Stimulated activated CD4-positive, alpha-beta T cell treated with anti-CD3 and anti-CD28 coated beads, TNF-alpha, amount 100 ng/mL, for 24 hours (primary cell): ENCODE measurements at places on chromosomes 7 and 10.

DNA sequence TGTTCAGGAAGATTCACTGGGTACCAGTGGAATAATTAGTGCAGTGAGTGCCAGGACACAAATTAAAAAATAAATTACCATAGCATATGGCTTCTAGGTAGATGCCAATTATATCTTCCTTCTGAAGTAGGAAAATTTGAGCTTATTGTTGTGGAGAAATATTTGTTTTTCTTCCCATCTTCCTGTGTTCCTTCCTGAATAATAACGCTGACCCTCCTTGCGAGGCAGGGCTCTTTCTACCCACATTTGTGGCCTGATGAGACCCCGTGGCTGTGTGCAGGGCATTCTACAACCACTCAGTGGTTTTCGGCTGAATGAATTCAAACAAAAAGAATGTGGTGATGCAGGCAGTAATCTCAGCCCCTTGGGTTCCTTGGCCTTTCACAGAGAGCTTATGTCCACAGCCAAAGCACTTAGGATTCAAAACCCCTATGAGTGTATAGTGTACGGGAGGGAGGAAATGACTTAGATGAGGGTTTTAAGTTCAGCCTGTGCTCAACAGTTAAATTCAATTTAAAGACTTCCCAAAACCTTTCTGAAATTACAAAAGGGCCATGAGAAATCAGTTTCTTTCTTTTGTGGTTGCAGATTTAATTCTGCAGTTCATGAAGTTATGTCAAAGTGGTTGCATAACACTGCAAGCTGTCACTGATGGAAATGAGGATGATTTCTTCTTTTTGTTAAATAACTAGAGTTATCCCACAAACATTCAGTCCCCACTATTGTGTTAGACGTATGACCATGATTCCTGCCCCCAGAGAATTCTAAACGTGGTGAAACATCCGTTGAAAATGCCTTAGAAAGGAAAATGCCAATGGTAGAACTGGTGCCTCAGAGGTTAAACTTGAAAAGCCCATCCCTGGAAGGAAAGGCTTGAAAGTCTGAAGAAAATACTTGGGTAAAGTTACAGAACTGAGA lies 255.3 kb downstream of the FZD1 start:
- no peak for DNase-seq

GRCh38 chr10:59075576-59075975 lies 100.9 kb upstream of the PHYHIPL start:
- no peak for DNase-seq

DNA sequence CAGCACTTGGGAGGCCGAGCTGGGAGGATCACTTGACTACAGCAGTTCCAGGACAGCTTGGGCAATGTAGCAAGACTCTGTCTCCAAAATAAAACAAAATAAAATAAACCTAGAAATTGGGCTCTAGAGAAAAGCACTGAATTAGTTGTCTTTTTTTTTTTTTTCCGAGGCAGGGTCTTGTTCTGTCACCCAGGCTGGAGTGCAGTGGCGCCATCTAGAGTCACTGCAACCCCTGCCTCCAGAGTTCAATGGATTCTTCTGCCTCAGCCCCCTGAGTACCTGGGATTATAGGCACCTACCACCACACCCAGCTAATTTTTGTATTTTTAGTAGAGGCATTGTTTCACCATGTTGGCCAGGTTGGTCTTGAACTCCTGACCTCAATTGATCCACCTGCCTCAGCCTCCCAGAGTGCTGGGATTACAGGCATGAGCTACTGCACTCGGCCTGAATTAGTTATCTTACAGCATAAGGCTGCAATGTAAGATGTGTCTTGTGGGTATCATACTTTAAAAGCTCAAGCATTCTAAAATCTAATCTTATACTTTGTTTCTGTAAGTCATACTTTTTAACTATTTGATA lies 12.8 kb downstream of the MEIG1 start:
- DNase-seq = no peak

GRCh38 chr7:22387583-22387982 lies 30.6 kb upstream of the RAPGEF5 start:
- no peak for DNase-seq

DNA sequence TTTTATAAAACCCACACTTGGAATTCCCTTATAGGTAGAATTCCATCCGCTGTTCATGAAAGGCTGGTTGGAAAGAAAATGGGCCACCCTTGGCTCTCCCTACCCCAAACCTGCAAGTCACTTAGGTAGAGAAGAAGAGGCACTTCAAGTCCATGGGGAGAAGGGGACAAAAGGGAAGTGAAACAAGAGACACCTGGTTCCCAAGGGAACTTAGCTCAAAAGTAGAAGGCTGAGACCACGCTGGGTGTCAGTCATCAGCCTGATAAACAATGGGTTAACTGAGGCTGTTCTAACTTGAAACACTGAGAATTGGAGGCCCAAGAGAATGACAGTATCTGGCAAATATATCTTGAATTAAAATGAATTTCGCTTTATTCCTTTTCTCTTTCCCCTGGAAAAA lies 330.8 kb upstream of the NFE2L3 start:
- DNase-seq = no peak

DNA sequence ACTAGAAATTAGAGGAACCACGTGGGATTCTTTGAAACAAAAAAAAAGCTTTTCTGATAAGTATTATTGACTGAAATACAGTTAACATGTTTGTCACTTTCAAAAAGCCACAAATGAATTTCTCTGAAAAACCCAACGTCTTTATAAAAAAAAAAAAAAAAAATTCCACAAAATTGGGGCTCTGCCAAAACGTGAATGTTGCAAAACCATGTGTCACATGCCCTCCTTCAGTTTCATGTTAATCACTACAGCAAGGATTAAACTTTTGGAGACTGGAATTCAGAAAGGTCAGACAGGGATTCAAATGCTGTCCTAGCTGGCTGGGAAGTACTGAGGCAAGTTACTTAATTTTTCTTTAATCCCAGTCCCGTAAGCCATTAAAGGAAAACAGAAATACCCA lies 278.0 kb upstream of the KLF14 start:
- DNase-seq = no peak

DNA sequence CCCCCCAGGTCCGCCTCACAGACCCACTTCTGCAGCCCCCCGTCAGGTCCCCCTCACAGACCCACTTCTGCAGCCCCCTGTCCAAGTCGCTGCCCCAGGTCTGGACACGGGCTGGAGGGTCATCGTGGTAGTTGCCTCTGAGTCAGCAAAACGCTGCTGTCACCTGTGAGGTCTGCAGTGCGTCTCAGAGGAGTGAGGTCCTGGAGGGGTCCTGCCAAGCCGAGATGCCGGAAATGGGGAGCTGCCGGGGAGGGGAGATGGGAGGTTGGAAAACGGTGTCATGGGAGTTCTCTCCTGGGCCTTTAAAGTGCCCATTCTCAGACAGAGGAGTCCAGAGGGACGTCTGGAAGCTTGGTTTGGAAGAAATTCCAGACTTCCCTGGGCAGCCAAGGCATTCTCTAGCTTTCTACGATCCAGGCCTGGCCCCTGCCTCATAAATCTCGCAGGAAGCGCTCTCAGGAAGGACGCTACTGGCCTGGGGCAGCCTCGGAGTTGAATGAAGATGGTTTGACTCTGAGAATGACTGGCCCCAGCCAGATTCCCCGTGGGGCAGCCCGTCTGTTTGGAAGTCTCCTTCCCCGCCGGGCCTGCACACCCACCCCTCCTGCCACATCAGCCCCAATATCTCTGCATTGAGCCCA lies 38.7 kb downstream of the CALML3 start:
- DNase-seq = no peak

DNA sequence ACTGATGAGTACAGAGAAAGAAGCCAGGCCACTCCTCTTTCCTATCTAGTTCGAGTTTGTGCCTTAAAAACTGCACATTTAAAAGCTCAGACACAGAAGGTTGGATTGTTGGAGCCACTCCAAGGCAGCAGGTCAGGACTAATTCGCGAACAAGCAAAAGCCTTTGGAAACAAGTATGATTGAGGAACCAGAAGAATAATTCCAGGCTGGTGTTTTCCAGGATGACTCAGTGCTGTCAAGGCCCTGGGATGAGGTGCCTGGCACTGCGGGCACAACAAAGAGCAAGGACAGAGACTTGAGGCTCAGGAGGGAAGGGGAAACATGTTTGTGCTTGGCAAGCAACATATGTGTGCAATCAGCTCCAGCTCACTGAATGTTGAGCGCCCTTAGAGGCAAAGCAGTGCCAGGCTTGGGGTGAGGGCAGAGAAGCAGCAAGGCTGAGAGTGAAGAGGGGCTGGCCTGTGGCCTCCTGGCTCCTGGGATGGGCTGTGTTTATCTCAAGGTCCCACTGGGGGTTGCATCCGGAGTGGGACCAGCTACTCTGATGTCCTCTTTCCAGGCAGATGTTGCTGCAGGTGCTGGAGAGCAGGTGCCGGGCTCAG lies 44.1 kb downstream of the VSTM4 start:
- no peak for DNase-seq

DNA sequence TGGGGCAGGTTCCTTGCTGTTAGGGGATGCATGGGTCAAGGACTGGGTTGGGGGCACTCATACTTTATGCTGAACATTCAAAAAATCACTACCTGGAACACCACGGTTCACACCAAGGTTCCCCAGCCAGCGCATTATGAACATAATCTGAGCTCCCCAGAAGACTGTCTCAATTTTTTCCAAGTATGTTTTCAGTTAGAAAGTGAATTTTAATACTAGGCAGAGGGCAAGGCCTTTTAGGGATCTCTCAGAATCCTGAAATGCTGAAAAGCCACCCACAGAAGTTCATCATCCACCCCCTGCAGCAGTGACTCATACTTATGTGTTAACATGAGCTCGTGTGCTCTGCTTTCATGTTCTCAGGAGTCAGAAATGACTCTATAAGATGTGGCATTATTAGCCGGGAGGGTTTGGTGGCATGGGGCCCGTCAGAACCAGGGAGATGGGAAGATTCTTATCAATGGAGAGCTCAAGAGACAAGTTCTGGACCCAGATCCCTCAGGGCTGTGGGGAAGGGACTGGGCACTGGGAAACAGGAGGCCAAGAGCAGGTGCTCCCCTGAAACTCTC lies 185.2 kb upstream of the ITGB1 start:
- DNase-seq = peak; percentile 44

DNA sequence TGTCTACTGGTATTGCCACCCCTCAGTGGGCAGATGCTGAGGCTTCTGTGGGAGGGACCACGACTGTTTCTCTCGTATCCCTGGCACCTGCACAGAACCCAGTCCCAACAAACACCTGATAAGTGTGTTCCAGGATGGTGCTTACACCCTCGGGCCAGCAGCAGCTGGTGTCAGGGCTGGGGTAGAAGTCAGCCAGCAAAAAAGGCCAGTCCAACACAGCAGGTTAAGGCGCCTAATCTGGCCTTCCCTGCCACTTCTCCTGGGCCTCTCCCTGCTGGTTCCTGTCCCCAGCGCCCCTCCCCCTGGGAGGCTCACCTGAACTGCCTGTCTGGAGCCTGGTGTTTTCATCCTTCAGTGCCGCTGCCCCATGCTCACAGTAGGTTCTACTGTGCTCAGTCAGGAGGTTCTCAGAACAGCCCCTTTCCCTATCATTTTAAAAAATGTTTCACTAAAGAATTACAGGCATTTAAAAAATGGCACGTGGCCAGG lies 20.0 kb downstream of the PODXL start:
- no peak for DNase-seq

- DNase-seq = no peak
Observed at GRCh38 chr10:97426776-97427570, 982 bp downstream of the PGAM1 start.

DNA sequence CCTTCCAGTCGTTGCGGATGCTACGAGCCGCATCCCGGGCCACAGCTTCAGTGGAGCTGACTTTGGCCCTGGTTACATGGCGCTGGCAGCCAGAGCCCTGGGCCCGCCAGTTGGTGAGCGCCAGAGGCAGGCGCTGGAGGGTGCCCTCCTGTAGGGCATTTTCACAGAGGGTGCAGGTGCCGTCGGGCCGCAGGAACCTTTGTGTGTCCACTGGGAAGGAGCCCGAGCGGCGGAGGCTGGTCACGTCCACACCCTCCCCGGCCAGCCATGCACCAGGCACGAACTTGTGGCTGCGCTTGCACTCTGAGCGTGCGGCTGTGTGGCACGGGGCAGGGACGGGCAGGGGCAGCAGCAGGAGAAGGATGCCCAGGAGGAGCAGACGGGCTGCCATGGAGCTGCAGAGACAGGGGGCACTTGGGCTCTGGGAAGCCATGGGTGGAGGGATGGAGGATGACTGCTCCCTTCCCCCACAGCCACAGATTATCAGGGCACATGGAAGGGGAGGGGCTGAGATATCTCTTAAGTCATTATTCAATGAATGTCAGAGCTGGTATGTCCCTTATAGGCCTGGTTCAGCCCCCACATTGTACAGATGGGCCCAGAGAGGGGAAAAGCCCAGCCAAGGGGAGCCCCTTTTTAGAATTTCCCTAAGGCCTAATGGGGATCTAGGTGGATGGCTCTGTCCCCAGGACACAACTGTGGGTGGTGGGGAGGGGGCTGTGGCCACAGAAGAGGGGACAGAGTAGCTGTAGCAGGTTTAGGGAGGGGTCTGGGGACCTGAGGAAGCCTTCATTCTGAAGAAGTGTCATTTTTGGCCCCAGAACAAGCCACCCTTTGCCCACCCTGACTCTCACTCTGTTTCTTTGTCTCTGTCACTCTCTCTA lies 1.8 kb downstream of the PRF1 start:
- DNase-seq = no peak

DNA sequence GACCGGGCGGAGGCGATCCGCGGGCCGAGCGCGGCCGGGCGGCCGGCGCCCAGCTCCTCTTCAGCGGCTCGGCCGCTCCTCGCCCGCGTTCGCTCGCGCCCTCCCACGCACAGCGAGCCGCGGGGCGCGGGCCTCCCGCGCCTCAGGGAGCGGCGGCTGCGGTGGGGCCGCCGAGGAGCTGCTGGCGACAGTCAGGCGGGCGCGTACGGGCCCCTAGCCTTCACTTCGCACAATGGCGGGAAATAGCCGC lies at the start of gene MCMBP:
TSS of gene MCMBP (minus strand) at position 234 of the 250 bp plus-strand sequence. CDS start 259 bp downstream, outside the sequence.
- DNase-seq = no peak

- DNase-seq = no peak
Observed at GRCh38 chr7:27295236-27295635, 52.6 kb downstream of the EVX1 start.

- DNase-seq = no peak
Observed at GRCh38 chr10:9869205-9869604, 1148.5 kb upstream of the CELF2 start.

DNA sequence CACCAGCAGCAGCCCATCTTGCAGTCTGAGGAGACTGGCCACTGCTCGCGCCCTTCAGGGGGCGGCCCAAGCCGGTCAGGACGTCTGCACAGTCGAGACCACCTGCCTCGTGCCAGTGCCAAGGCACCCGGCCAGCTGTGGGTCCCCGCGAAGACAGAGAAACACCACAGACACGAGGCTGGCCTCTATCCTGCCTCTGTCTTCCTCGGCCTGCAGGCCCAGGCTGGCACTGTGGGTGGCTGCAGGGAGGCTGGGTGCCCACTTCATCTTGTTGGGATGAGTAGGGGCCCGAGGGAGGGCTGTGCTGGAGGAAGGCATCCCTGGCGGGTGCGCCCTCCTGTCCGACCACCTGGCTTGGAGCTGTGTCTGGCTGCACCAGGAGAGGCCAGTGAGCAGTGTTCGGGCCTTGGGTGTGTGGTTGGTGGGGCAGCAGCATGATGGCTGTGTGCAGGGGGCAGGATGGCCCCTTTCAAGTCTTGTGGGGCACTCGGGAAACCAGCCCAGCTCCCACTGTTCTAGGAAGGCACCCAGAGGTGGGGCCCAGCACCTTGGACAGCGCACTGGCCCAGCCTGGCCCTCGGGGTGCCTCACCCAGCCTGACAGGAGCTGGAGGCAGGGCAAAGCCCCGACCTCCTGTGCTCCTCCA lies 7.3 kb downstream of the DPYSL4 start:
- DNase-seq = no peak
